ENCODE measurements at places on chromosomes 13 and 19. TPM values are rescaled to one million over a fixed set of nuclear protein-coding genes. Genes with fewer than 3 reads are reported as not detected.

Gene NOVA2
- total RNA-seq, result 0.51 TPM

Gene RAB20
- total RNA-seq, result 2.0 TPM

Gene CD79A
- 2.7 TPM for total RNA-seq

Gene C19orf81
- total RNA-seq, result not detected

Gene KLF16
- 21.5 TPM for total RNA-seq

Gene CFAP97D2
- not detected for total RNA-seq

Gene ZNF444
- total RNA-seq, result 39.6 TPM

Gene EHD2
- total RNA-seq, result 0.47 TPM

Gene SMIM24
- not detected for total RNA-seq

Gene COMP
- not detected for total RNA-seq

Gene TUBA3C
- total RNA-seq, result not detected

Gene PRSS57
- not detected for total RNA-seq

Gene FFAR3
- total RNA-seq, result 0.25 TPM

Gene ZNF583
- 3.4 TPM for total RNA-seq

Gene TLE2
- total RNA-seq, result 0.61 TPM

Gene VSTM1
- total RNA-seq, result not detected

Gene APOC4
- total RNA-seq, result not detected

Gene RNF113B
- not detected for total RNA-seq

Gene LYPD3
- 0.85 TPM for total RNA-seq

Gene ZNF682
- total RNA-seq, result 4.8 TPM

Gene LILRA5
- total RNA-seq, result not detected

Gene KLK10
- total RNA-seq, result not detected

Gene KIR2DL3
- total RNA-seq, result 0.34 TPM

Gene OXGR1
- total RNA-seq, result not detected

Gene NEK3
- total RNA-seq, result 8.6 TPM

Gene SIGLEC8
- not detected for total RNA-seq

Gene ANGPTL4
- total RNA-seq, result 0.68 TPM

Gene GAPDHS
- not detected for total RNA-seq

Gene DDA1
- total RNA-seq, result 45.8 TPM

Gene TMEM86B
- 11.2 TPM for total RNA-seq

Gene PDX1
- total RNA-seq, result not detected

Gene NUFIP1
- total RNA-seq, result 6.5 TPM

Gene CEACAM16
- total RNA-seq, result not detected

Gene ZNF14
- 6.8 TPM for total RNA-seq

Gene IGLON5
- 0.15 TPM for total RNA-seq

Gene PIK3R2
- 14.6 TPM for total RNA-seq

Gene FGF22
- not detected for total RNA-seq

Gene NPHS1
- not detected for total RNA-seq

Gene PRTN3
- not detected for total RNA-seq

Gene ZNF835
- 0.10 TPM for total RNA-seq

Gene PRKCG
- 0.32 TPM for total RNA-seq

Gene ZNF564
- total RNA-seq, result 11.2 TPM

Gene CGB2
- not detected for total RNA-seq

Gene TMEM59L
- 0.15 TPM for total RNA-seq

Gene CEACAM7
- total RNA-seq, result not detected
